NCI-H2029 (cell line): ENCODE measurements at places on chromosomes 1 and 21.

- no peak for DNase-seq
These were observed 8.3 kb downstream of the KLHDC9 start for GRCh38 chr1:161106431-161106830.

- peak; percentile 45 for DNase-seq
These were observed at the start of gene COL24A1 for GRCh38 chr1:86156566-86157455. TSS of gene COL24A1 (minus strand) at chr1:86156772. CDS start at chr1:86156396, 376 bp downstream.

DNA sequence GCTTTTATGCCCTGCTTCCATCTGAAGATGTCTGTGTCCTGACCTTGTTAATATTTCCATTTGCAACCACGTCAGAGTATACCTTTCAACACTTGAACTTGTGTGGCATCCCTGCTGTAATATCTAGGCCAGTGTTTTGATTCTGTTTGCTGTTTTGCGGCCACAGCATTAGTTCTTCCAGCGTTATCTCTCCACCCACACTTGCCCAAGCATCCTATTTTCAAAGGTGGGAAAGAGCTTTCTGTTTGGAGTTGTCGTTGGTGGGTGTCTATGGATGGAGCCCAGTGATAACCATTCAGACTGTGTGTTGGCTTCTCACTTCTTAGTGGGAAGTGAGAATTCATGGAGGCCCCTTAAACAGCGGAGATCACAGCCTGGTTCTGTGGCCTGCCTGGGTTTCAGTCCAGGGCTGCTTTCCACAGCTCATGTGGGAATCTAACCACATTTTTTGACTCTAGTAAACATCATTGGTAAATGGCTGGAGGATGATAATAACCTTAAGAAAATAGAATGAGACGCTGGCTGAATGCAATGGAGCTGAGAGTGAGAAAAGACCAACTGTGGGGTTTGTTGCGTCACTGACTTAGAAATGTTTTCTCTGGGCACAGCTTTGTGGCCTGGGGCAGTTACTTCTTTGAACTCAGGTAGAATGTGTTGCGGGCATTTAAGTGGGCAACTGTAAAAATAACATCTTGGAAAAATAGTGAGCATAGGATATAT, 7.6 kb downstream of the TENT5C start:
- DNase-seq = no peak

GRCh38 chr1:19625291-19625937, 18.7 kb upstream of the NBL1 start:
- DNase-seq = no peak

DNA sequence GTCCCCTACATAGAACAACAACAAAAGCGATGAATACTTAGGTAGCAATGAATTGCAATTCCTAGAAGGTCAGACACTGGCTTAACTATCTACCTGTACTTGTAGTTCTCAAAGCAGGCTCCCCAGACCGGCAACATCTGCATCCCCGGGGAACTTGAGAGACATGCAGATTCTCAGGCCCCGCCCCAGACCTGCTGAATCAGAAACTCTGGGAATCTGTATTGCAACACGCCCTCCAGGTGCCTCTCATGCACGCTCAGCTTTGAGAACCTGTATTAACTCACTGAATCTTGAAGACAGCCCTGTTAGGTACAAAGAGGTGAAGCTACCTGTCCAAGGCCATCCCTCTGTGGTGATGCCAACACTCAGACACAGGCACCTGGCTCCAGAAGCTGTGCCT, 128.1 kb downstream of the KAZN start:
- no peak for DNase-seq

GRCh38 chr1:54487571-54488050, 60.4 kb upstream of the ACOT11 start:
- peak; percentile 47 for DNase-seq

- DNase-seq = no peak
These were observed 25.0 kb downstream of the LRRC8C start for GRCh38 chr1:89657886-89658285.

- peak; percentile 16 for DNase-seq
These were observed 168.9 kb upstream of the HMCN1 start for GRCh38 chr1:185565302-185565701.

- DNase-seq = no peak
These were observed 32.8 kb upstream of the LYPD8 start for GRCh38 chr1:248788327-248788726.

- no peak for DNase-seq
These were observed 43.7 kb downstream of the ST7L start for GRCh38 chr1:112575154-112575804.

GRCh38 chr1:215844777-215845176, 277.7 kb downstream of the KCTD3 start:
- DNase-seq = no peak

DNA sequence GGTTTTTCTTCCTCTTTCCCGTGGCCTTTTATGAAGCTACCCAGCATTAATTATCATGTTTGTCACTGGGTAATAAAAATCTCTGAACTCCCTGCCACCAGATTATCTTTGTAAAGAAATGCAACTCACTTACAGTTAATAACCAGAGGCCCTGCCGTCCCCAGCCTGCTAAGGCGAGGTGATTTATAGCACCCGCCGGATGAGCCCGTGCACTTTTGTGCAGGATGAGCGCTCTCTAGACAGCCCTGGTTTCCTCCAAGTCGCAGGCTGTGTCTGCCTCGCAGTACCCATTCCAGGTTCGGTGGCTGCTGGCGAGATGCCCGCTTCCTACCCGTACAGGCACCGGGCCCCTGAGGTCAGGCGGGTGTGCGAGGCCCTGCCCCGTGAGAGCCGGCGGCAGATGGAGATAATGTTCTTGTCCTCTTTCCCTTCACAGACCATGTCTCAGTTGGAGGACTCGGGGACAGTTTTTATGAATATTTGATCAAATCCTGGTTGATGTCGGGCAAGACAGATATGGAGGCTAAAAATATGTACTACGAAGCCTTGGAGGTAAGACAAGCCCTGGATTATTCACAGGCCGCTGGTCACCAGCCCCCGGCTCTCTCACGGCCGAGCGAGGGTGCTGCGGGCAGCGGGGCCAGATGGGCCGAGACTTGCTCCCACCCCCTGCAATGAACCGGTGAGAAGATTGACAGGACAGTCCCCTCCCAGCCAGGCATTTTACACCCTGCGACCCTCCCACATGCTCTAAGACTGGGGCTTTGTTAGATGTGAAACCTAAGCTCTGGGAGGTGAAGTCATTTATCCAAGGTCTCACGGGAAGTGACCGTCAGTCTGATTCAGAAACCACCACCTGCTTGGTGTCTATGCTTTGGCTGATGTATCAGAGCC, 28.5 kb upstream of the SELENON start:
- DNase-seq = no peak

GRCh38 chr1:181083842-181084605, 4.5 kb upstream of the IER5 start:
- peak; percentile 39 for DNase-seq

DNA sequence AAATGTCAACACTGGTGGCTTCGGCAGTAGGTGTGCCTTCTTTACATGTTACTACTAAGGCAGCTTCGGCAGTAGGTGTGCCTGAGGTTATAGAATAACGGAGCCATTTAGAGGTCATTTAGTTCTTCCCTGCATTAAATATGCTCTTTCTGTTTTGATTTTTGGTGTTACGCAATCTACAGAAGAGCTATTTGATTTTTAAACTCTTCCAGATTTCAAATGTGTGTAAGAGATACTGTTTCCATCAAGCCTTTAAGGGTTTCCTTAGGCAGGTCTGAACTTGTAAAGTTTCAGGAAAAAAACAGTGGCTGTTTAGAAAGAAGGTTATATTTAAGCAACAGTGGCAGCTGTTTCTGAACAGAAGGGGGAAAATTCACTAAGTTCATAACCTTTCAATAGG, 54.8 kb downstream of the PIK3R3 start:
- no peak for DNase-seq

GRCh38 chr1:109650609-109651008, 5.3 kb upstream of the GSTM4 start:
- no peak for DNase-seq

DNA sequence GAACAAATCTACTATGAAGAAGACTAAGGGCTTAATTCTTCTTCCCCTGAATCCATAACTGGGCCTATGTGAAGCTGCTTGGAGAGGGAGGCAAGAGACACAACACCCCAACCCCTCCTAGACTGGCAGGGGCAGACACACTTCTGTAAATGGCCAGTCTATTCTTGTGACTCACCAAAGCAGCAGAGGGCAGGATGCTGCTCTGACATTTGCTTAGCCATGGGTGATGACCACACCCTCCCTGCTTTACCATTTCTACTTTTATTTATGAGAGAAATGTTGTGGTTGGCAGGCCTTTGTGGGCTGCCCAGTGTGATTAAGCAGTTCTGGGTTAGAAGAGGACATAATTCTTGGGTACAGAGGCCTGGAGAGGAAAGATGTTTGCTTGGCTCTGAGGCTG, 189.8 kb upstream of the DPYD start:
- DNase-seq = no peak

DNA sequence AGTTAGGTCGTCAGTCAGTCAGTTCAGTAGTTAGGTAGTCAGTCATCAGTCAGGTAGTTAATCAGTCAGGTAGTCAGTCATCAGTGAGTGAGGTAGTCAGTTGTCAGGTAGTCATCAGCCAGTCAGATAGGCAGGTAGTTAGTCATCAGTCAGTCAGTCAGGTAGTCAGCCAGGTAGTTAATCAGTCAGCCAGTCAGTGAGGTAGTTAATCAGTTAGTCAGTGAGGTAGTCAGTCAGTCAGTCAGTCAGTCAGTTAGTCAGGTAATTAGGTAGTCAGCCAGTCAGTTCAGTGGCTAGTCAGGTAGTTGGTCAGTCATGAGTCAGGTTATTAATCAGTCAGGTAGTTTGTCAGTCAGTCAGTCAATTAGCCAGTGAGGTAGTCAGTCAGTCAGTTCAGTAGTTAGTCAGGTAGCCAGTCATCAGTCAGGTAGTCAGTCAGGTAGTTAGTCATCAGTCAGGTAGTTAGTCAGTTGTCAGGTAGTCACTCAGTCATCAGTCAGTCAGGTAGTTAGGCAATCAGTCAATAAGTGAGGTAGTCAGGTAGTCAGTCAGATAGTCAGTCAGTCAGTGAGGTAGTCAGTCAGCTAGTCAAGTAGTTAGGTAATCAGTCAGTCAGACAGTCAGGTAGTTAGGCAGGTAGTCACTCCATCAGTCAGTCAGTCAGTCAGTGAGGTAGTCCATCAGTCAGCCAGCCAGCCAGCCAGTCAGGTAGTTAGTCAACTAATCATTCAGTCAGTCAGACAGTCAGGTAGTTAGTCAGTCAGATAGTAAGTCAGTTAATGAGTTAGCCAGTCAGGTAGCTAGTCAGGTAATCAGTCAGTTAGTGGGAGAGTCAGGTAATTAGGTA, 16.2 kb downstream of the KRTAP10-1 start:
- DNase-seq = no peak

DNA sequence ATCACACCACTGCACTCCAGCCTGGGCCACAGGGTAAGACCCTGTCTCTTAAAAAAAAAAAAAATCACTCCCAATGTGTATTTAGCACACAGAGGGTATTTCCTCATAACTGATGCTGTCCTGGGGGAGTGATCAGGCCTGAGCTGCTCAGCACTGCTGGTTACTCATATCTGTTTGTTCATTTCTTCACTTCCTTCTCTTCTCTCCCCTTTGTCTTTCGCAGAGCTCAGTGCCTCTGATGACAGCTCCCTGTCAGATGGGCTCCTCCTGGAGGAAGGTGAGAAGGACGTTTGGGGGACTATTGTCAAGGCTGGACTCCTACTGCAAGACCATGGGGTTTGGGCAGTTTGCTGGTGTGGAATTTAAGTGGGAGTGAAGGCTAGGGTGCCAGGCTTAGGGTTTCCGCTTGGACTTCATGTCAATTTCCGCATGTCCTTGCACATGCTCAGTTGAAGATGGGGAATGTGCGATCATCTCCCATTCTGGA, 13.0 kb downstream of the INAVA start:
- DNase-seq = no peak
